ENCODE measurements at places on chromosomes 12 and 14.

GRCh38 chr14:101723061-101723595 lies 38.4 kb upstream of the PPP2R5C start:
- DNase-seq, result no peak

- no peak for DNase-seq
Observed at GRCh38 chr12:120110550-120111501, 5.7 kb downstream of the RAB35 start.

- no peak for DNase-seq
Observed at GRCh38 chr12:59657266-59657665, 61.4 kb downstream of the SLC16A7 start.

GRCh38 chr12:39619316-39619659 lies 315 bp downstream of the ABCD2 start:
- no peak for DNase-seq

DNA sequence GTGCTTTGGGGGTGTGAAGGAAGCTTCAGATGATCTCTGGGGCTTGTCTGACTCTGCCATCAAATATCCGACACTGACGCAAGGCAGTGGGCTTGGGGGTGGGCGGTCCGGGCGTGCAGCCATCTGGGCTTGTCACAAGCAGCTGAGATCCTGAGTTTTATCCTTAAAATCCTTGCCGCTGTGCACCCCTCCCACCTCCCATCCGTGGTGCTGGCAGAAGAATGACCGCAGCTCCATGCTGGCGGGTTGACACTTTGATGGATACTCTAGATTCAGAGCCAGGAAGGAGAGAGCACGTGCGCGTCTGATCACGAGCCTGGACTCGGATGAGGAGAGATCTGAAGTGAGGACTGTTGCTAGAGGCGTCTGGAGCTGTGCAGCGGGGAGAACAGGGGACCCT lies 3.0 kb downstream of the ZFYVE21 start:
- DNase-seq, result no peak

- DNase-seq, result no peak
Observed at GRCh38 chr12:16796168-16796567, 190.2 kb upstream of the LMO3 start.

GRCh38 chr14:91303091-91303923 lies 58.8 kb upstream of the GPR68 start:
- DNase-seq, result no peak

DNA sequence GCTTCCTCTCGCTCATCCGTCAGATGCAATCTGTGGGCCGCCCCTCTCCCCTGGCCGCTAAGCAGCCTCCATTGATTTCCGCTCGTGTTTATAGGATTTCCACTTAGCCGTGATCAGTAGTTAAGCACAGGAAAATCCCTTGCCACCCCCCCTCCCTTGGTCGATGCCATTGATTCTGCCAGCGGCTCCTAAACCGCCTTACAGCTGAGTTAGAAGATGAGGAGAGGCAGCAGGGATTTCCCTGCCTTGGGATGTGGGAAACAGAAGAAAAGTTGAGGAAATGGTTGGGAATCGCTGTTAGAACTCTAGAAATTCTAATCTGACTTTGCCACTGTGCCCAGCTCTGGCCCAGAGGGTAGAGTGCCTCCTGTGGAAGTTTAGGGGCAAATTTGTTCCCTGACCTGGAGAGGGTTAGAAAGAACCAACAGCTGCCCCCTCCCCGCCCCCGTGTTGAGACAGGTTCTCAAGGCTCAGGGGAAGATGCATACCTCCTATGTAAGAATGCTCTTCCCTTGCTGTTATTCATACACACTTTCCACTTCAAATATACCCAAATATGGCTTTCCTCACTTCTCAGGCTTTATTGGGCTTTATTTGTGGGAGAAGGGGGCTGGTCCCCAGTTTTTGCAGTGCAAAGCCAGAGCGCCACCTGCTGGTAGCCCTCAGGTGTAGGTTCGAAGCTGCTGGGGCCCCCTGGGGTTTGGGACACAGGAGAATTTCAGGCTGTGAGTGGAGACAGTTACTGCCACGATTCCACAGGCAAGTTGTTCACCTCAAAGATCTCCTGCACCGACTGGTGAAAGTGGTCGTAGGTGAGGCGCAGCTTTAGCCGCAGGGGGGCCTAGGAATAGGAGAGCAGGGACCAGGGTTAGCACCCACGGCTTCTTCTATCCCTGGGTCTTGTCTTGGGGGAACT lies 3.2 kb downstream of the THTPA start:
- DNase-seq, result no peak

DNA sequence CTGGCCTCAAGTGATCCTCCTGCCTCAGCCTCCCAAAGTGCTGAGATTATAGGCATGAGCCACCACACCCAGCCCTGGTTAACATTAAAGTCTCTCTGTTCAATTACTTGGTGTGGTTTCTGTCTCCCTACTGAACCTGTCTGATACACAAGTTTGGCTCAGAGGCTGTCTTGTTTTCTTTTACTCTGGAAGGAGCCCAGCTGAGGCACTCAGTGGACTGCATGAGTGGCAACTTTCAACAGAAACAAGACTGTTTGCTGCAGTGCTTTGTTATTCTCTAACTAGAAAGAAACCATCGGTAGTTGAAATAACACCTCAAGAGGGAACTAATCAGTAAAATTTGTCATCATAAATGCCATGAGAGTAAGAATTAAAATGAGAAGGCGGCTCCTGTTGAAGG lies 238.7 kb downstream of the FOXN3 start:
- DNase-seq, result no peak

DNA sequence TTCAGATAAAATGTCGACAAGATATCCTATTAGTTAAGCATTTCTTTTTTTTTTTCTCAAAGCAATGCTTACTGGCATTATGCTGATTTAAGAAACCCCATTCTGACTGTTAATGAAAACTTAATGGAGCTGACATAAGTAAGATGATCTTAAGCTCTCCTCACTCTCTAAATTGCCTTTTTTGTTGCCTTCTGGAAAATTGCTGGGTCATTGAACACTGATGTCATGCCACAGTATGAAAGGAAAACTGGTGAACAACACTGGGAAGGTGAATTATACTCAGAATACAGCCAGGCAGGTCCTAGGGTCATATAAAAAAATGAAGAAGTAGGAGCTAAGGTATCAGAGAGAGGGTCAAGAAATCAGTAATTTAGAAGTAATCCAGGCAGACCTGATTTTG lies 179.9 kb downstream of the BTG1 start:
- DNase-seq, result no peak

- DNase-seq, result no peak
Observed at GRCh38 chr12:127559349-127560040, 707.5 kb upstream of the TMEM132C start.

DNA sequence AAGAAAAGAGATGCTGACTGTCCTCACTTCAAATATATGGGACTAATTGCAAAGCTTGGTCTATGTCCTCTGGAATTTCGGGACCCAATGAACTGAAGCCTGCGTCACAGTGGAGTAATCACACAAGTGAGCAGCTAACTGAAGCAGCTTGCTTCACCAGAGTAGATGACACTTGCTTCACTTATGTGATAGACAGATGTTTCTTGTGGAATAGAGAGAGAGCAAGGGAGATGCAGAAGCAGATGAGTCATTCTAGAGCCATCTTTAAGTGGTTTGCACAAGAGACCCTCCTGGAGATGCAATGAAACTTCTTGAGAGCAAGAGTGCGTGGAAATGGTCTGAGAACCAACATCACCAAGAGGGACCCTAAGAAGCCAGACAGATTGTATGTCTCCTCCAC lies 1537.1 kb upstream of the FLRT2 start:
- no peak for DNase-seq

- DNase-seq, result no peak
Observed at GRCh38 chr14:104289507-104289906, 151.1 kb downstream of the KIF26A start.

GRCh38 chr12:11808931-11809330 lies 159.5 kb downstream of the ETV6 start:
- no peak for DNase-seq

- DNase-seq, result no peak
Observed at GRCh38 chr12:104568935-104569334, 112.2 kb downstream of the CHST11 start.

Measured in stimulated activated CD8-positive, alpha-beta memory T cell treated with anti-CD3 and anti-CD28 coated beads, Interleukin-7, amount 100 ng/mL, for 1 hour (primary cell).